ENCODE measurements at places on chromosomes 6 and 20.

GRCh38 chr6:44253307-44254101 is 3.8 kb downstream of the SLC35B2 start:
- DNase-seq: no peak

DNA sequence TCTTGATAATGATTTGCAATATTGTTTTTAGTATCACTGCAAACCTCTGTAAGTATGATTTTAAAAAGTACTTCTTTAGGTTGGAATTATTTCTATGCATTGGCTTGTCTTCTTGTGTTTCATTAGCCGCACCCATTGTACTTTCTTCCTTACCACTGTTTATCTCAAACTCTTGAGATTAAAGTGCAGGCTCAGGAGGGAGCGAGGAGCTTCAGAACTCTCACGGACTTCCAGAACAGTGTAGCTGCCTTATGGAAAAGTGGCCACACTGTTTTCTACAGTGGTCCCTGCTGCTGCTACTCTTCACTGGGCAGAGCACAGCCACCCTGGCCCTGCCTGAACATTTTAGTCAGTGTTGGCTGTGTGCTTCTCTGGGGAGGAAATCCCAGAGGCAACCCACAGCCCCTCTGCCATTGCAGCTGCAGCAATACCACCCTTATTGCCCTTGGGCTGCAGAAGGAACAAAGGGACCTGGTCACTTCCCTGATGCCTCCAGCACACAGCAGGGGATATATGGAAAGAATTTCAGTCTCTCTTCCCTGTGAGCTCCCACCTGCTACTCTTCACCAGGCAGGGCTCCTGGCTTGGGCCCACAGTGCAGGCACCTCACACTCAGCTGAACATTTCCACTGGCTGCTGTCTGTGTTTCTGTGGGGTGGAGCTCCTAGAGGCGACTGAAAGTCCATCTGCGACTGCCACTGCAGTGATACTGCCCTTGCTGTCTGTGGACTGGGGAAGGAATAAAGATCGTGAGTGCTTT is 91.7 kb upstream of the MAP3K4 start:
- DNase-seq: no peak

DNA sequence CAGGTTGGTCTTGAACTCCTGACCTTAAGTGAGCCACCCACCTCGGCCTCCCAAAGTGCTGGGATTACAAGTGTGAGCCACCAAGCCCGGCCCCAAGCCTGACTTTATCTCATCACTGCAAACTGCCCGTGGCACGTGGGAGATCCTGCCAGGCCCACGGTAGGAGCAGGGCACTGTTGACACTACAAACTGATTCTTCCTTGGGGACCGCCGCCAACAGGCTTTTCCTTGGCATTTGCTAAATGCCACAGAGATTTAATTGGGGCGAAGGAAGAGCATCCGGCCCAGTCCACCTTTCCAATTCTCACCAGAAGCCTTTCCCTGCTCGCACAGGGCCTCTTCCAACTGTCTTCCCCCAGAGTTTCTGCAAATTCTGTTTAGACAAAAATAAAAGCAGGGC is 11.0 kb downstream of the ATP9A start:
- DNase-seq: no peak

- DNase-seq: no peak
Measured at GRCh38 chr6:127031511-127031910, 87.0 kb upstream of the RSPO3 start.

Data from GF-D8 (cell line).